AML-193 (cell line): ENCODE measurements at places on chromosomes 11 and 22.

DNA sequence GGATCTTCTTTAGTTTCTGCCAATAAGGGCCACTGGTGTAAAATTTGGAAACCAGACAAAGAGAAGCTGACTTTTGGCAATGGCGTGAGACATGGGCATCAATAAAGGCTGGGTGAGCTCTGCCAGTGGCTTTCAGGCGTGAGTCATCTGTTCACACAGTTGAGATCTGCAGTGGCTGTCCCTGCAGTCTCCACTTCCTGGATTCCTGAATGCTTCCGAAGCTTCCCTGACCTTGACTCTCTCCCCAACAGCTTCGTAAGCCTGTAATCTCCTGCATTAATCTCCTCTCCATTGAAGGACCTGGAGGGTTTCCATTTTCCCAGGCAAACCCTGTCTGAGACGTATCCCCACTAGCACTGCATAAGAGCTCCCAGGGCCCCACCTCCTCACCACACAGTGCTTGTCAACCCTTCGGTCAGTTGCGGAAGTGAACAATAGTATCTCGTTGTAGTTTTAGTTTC lies 574.7 kb downstream of the TBC1D22A start:
- DNase-seq: no peak

DNA sequence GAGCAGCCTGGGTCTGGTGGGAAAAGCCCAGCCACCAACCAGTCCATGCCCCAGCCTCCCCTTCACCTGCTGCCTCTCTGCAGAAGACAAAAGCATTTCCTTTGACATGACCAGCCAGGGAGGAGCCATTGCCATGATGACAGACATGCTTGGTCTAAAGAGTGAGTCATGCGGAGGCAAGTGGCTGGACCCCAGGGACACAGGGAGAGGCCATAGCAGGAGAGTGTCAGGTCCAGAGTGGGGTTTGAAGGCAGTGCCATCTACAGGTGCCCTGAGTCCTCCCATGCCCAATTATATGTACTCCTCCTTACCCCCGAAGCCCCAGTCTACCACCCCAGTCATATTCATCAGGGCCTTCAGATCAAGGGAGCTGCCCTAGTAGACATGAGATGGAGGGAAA lies 67.4 kb downstream of the SCN3B start:
- no peak for DNase-seq

GRCh38 chr11:79087961-79088318 lies 352.9 kb downstream of the TENM4 start:
- DNase-seq: no peak

GRCh38 chr11:120337355-120338106 lies 1.3 kb downstream of the ARHGEF12 start:
- DNase-seq: no peak

- no peak for DNase-seq
Observed at GRCh38 chr11:67174311-67174710, 55.2 kb downstream of the KDM2A start.

- no peak for DNase-seq
Observed at GRCh38 chr11:66815646-66816045, 27.6 kb upstream of the RCE1 start.

GRCh38 chr11:64787526-64788320 lies 9.4 kb upstream of the SF1 start:
- DNase-seq: peak; percentile 53

DNA sequence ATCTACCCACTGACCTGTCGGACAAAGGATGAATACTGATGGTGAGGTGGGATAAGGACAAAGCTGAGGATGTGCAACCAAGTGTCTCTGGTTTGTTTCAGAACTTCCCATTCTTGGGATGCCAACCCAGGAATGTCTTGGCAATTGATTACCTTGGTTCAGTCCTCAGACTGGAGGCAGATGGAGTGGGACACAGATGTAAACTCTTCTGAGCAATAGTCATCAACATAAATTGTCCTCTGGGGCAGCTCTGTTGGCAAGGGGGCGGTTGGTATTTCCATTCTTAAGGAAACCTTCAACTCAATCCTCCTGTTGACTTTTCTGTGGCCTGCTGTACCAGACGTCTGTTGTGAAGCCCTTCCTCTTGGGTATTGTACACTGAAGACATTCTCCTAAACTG lies 6.8 kb downstream of the ABTB2 start:
- no peak for DNase-seq

GRCh38 chr22:43921370-43921769 lies 2.2 kb upstream of the PNPLA3 start:
- DNase-seq: no peak

DNA sequence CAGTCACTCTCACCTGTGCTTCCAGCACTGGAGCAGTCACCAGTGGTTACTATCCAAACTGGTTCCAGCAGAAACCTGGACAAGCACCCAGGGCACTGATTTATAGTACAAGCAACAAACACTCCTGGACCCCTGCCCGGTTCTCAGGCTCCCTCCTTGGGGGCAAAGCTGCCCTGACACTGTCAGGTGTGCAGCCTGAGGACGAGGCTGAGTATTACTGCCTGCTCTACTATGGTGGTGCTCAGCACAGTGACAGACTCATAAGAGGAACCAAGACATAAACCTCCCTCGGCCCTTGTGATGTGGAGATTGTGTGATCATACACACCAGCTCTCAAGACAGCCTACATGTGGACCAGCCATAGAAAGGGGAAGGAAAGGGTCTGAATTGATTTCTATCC lies 113.3 kb downstream of the ZNF280B start:
- no peak for DNase-seq

- DNase-seq: no peak
Observed at GRCh38 chr11:59164028-59164427, 7.9 kb upstream of the DTX4 start.

DNA sequence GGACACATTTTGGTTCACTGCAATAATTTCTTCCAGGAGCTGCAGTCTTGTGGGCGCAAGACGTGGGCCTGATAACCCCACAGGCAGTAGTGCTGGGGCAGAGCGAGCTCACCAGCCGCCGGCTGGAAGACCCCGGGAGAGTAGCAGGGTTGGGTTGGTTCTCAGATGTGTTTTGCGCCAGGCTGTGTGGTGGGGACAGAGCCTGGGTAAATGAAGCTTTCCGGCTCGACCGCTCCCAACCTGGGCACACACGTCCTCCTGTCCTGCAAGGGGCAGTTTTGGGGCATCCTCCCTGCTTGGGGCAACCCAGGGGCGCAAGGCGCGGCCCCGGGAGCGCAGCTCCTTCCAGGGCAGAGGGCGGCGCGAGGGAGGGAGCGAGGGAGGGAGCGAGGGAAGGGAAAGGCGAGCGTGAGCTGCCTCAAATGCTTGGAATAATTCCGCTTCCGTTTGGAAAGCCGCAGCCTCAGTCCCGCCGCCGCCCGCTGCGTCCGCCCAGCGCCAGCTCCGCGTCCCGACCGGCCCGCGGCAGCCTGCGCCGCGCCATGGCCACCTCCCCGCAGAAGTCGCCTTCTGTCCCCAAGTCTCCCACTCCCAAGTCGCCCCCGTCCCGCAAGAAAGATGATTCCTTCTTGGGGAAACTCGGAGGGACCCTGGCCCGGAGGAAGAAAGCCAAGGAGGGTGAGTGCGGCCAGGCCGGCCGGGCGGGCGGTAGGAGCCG lies at the start of gene PARVA:
Gene PARVA (plus strand): TSS at position 466 of the 718 bp plus-strand sequence. CDS start 77 bp downstream, at position 543.
- DNase-seq: no peak

- no peak for DNase-seq
Observed at GRCh38 chr22:47205554-47205953, 443.1 kb downstream of the TBC1D22A start.

DNA sequence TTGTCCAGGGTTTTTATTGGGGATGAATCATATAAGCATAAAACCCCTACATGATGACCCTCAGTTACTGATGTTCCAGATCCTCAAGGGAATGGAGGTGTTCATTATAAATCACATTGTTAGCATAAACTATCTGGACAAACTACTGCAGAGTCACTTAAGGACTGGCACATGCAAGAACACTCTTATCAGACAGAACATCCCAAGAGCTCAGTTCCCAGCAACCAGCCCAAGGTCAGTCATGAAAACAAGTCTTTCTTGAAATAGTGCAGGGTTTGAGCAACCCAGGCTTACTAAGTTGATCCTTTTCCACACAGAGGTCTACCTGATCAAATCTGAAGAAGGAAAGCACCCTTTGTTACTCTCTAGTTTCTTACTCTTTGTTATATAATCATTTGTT lies 13.5 kb upstream of the PTS start:
- no peak for DNase-seq

GRCh38 chr22:38943201-38943600 lies 14.2 kb upstream of the APOBEC3A start:
- DNase-seq: peak; percentile 45

DNA sequence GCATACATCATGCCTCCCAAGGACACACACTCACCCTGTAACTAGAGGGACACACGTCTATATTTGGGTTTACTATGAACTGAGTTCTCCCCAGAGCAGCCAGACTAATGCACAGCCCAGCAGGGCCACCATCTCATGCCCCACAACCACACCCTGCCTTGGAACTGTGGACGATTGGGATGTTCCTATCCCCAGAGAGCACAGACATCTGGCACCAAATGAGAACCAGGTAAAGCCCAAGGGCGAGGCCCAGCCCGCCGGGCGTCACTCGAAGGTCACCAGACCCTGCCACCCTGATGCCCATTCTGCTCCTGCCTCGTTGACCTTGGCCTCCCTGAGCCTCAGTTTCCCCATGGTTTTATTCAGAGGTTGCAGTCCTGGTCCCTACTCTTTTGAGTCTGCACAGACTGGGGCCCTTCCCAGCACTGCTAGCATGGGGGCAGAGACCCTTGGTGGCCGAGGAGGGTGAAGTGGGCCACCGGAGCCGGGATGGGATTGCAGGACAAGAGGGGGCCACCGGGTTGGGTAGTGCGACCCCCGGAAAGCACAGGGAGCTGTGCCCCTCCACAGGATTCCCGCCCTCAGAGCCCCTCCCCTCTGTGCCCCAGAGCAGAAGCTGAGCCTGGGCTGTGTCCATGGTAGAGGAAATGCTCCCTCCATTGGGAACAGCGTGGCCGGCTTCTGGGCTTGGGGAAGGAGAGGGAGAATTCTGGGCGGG lies 56.8 kb downstream of the IGLL5 start:
- DNase-seq: no peak

DNA sequence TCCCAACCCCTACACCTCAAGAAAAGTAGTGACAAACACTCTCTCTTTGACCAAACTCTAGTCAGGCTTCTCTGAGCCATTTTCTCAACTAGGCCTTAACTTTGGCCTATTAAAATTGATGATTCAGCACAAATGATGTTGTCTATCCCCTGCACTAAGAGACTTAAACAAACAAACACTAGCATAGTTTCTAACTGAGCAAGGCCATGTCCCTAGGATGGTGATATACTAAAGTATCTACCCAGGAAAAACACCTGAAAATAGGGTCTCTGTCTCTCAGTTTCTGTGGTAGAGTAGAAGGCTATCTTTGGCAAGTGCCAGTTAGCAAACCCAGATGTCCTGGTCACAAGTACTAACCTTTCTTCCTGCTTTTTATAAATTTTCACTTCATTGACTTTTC lies 219.7 kb upstream of the ANO3 start:
- no peak for DNase-seq

DNA sequence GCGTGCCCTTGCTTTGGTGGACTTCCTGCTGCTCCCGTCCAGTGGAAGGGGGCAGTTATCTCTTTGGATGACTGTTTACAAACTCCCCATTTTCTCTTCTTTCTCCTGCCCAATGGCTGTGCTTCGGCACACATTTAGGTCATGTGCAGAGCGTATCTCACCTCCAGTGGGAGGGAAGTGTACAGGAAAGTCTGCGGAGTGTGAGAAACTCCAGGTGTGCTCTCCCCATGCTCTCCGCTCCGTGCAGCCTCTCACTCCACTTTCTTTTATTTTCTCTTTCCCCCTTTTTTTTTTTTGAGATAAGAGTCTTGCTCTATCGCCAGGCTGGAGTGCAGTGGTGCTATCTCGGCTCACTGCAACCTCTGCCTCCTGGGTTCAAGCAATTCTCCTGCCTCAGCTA lies 11.9 kb upstream of the TEF start:
- DNase-seq: no peak

DNA sequence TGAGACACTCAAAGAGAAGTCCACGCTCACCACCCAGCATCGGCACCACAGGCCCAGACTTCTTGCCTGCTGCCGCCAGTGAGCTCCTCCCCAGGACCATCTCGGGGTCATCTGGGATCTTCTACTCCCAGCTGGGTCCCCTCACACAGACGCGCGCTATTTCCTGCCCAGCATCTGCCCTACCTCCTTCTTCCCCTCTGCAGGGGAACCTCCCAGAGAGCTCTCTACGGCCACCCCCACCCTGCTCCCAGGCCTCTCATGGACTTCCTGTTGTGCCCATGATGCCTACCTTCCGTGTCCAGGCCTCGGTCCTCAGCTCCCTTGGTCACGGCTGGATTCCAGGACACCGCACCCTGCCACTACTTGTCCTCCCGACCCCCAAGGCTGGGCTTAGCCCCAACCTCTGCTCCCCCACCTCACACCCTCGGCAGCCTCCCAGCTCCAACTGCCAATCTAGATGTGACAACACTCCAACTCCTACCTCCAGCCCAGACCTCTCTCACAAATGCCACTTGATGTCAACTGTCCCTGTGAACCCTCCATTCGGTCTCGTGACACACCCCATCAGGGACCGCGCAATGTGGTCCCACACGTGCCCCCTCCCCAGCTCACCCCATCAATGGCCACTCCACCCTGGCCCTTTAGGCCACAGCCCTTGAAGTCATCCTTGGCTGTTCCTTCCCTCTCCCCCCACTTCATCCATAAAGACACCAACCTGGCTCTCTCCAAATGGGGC lies 45.3 kb downstream of the SGSM3 start:
- DNase-seq: no peak

GRCh38 chr11:68308068-68308467 lies 4.3 kb upstream of the LRP5 start:
- no peak for DNase-seq

DNA sequence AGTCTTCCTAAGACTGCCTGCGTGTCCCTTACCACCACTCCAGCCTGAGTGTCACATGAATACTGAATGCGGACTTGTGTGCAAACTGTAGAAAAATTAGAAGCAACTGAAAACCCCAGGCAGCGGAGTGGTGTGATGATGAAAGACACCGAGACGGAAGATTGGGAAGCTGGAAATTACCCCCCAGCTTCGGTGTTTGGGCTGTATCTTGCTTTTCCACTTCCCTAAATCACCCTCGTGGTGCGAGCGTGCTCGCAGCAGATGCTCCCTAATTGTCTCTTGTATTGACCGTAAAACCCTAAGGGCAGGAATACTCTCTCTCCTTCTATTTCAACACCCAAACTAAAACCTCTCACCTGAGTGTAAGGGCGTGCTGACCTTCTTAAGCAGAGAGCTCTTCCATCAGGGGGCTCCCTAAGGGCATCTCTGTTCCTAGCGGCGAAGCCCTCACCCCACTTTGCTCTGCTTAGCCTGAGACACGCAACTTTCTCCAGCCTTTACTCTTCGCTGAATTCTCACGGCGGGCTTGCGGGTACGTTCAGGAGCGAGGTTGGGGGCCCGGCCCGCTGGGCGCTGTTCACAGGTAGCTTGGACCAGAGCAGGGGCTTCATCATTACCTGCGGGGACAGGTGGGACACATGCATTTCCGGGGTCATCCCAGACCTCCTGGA lies 62.4 kb downstream of the CRYBB2 start:
- DNase-seq: no peak

DNA sequence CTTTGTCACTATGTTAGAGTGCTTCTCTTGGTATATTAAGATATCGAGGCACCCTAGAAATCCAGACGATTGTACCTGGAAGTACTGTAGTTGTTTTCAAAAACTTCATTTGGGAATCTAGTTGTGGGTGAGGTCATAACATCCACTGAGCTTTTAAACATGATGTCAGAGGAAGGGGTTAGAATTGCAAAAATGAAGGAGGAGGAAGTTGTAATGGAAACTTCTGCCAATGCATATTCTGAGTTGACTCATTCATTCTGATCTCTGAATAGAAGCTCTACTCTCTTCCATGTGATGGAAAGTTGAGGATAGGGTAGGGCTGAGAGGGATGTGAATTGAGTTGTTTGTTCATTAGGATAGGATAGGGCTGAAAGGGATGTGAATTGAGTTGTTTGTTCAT lies 7.7 kb downstream of the CD44 start:
- DNase-seq: peak; percentile 26
